ENCODE measurements at places on chromosomes 3 and 15. TPM values are rescaled to one million over a fixed set of nuclear protein-coding genes. Genes with fewer than 3 reads are reported as not detected.

DNAH12 gene
- total RNA-seq: 0.43 TPM

DNA sequence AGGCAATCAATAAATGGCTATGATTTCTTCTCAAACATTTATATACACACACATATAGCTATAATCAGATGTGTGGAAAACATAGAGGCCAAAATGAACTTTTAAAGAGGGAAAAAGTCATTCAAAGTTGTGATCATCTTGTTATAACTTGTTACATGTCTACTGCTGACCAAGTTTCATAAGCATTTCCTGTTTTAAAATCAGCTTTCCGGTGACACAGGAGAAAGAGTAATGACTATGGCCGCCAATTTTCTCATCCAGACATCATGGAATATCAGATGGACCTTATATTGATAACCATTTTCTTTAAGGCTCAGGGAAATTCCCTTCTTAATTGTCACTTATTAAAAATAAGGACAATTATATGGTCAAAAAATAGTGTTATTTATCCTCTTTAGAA lies 71.7 kb upstream of the AGTR1 start:
- DNase-seq: no peak

HRH1 gene
- 6.2 TPM for total RNA-seq

COL8A1 gene
- not detected for total RNA-seq

GRCh38 chr3:50550079-50550736 lies 17.3 kb downstream of the C3orf18 start:
- DNase-seq: peak; percentile 85

- no peak for DNase-seq
These were observed at the start of gene FAM107A for GRCh38 chr3:58577269-58577821. Gene FAM107A, minus strand, starts transcription at chr3:58577391. Its CDS starts 7,531 bp downstream, at chr3:58569860.

DNA sequence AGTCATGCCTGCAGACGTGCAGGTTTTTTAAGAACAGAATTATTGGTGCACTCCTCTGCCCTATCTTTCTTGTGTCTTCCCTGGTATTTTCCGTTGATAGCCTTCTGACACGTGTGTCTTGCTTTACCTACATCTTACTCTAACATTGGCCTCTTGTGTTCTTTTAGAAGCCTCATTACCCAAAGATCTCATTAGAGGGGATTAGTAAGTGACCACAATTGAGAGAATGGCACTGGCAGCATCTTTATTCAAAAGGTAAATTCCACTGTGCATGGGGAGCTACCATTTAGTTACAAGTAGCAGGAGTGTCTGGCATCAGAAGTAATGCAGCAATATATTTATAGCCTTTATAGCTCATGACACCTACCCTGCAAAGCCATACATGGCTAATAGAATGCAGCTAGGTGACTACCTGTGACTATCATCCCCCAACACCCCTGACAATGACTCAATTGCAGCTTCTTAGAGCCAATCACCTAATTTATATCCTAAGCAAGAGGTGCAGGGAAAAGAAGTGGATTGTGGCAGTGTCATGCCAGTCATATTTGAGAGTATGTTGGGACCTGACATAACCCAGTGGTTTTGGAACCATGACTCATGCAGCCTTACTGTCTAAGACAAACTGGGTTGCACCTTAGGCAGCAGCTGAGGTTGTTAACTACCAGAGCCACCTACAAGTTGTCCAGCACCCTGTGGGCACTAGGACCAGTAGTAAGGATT lies 164.8 kb downstream of the GRM7 start:
- DNase-seq: no peak

DNA sequence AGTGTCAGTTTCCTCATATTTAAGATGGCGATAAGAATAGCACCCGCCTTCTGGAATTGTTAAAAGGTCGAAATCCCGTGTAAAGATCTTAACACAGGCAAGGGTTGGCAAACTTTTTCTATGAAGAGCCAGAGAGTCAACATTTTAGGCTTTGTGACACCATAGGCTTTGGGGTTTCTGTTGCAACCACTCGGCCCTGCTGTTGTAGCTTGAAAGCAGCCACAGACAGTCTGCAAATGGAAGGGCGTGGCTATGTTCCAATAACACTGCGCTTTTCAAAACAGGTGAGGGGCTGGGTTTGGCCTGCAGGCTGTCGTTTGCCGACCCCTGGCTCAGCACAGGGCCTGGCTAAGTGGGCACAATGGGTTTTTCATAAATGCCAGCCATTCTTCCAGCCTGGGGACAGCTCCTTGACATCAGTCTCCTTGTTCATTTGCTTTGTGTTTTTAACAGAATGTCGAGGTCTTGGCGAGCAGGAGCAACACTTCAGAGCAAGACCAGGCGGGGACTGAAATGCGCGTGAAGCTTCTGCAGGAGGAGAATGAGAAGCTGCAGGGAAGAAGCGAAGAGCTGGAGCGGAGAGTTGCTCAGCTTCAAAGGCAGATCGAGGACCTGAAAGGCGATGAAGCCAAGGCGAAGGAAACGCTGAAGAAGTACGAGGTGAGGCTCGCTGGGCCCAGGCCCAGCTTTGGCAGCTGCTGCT lies 75.2 kb upstream of the MYZAP start:
- no peak for DNase-seq

DNA sequence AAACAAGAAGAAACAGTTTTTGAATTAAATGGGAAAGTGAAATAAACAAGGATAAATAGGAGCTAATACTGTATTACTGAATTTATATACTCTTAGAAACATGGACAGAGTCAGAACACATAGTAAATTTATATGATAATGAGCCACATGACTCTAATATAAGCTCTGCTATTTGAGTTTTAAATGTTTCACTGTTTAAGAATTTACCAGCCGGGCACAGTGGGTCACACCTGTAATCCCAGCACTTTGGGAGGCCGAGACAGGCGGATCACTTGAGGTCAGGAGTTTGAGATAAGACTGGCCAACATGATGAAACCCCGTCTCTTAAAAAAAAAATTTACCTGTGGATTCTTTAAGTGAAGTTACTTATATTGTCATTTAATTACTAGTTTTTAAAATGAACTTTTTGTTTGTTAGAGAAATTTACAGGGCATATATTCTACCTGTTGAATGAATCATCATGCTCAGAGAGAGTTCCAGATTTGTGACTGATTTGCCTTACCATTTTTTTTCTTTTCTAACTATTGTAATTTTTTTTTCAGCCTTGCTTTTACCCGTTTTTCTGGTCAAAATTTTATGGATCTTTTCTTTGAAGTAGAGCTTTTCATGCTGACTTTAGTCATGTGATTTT lies 125.7 kb downstream of the TCF12 start:
- DNase-seq: no peak

CLDN16 gene
- total RNA-seq: not detected

- DNase-seq: no peak
These were observed 4.9 kb upstream of the ZNF385D start for GRCh38 chr3:21755896-21756295.

DNA sequence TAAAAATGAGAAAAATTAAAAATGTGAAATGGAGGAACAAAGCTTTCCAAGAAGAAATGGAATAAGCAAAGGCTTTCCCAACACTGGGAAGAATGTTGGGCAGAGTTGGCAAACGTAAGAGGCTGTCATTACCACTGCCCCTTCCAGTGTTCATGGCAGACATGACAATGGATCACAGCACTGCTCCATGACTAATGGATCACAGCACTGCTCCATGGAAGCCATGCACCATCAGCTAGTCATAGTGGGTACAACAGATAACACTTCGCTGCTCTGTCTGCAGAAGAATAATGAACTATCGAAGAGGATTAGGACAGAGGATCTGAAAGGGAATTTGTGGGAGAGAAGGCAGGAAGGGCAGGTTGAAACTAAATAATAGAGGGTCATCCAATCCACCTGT lies 5.0 kb downstream of the CAV3 start:
- DNase-seq: no peak

DNA sequence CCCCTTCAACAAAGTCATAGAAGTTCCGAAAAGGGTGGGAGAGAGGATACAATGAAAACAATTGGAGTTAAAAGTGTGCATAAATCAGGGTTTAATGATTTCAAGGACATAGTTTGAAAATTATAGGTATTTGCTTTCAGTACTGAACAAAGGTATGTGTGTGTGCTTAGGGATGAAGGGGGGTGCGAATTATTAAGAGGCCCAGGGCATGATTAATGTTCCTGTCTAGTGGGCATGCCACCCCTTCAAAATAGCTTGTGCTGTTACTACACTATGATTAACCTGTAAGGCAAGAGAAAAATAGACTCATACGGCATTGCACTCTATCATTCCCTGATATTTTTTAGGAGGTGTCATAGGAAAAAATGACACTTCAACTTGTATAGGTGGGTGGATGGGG lies 731.6 kb downstream of the NAALADL2 start:
- no peak for DNase-seq

GRCh38 chr15:51283026-51283425 lies 55.4 kb downstream of the CYP19A1 start:
- peak; percentile 78 for DNase-seq

- no peak for DNase-seq
These were observed 39.1 kb upstream of the CMTM7 start for GRCh38 chr3:32352563-32352962.

DNA sequence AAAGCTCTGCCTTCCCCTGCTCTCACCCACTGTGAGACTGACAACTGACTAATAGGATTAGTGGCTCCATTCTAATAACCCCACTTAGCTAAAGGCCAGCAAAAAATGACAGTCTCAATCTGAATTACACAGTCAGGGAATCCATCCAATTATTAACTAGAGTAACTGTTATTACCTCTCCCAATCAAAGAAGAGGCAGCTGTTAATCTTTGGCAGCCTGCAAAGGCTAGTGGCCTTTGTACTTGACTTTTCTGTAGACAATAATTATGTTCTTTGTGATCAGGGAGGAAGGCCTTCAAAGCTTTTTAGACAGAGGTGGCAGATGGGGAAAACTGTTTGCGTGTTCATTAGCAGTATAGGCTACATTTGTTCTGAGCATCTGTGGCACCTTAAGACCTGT lies 177.7 kb downstream of the ISL2 start:
- DNase-seq: no peak

NANOGP8 gene
- not detected for total RNA-seq

- no peak for DNase-seq
These were observed 424.7 kb downstream of the ZBBX start for GRCh38 chr3:166955201-166955939.

Data from Karpas-422 (cell line).